Naive thymus-derived CD4-positive, alpha-beta T cell (primary cell): ENCODE measurements at places on chromosomes 2 and 18. TPM values are rescaled to one million over a fixed set of nuclear protein-coding genes. Genes with fewer than 3 reads are reported as not detected.
A peak's percentile ranks its signal among the peaks of the same experiment; 100 is the strongest.

Gene ASIC4
- total RNA-seq, result 0.21 TPM

- H3K27me3 ChIP-seq, result no peaks in the 10 kb centered on the region
- no peak for DNase-seq
- H3K4me1 ChIP-seq, result peaks cover 41% of the 10 kb centered on the region
These were observed 115.1 kb upstream of the COPS8 start for GRCh38 chr2:236970656-236971010.

Gene PARD3B
- total RNA-seq, result 2.7 TPM

DNA sequence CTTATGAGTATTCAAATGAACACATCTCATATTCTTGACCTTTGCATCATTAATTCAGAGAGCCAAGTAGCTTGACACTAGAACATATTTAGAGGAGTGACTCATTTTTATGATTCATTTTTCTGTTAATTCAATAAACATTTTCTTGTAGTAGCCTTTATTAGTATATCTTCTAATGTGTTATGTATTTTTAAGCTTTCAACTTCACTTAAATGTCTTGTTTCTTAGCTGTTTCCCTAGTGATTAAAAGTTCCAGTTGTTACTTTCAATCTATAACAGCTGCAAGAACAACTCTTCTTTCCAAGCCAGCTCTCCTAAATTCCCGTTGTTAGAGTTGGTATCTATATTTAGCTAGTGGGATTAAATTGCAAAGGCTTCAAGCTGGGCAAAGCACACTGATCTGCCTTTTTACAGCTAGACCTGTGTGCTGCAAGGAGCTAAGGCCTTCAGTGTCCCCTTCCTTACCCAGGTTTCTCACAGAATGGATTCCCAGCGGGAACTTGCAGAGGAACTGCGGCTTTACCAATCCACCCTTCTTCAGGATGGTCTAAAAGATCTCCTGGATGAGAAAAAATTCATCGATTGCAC, at the start of gene KLHL41:
Gene KLHL41, plus strand, starts transcription at position 405 of the 588 bp plus-strand sequence. Its CDS starts 77 bp downstream, at position 482.
- H3K36me3 ChIP-seq, result no peaks in the 10 kb centered on the region
- H3K4me1 ChIP-seq, result no peaks in the 10 kb centered on the region
- no peak within 1 kb of the TSS for H3K4me3 ChIP-seq
- DNase-seq, result no peak

Gene CNTNAP5
- not detected for total RNA-seq

DNA sequence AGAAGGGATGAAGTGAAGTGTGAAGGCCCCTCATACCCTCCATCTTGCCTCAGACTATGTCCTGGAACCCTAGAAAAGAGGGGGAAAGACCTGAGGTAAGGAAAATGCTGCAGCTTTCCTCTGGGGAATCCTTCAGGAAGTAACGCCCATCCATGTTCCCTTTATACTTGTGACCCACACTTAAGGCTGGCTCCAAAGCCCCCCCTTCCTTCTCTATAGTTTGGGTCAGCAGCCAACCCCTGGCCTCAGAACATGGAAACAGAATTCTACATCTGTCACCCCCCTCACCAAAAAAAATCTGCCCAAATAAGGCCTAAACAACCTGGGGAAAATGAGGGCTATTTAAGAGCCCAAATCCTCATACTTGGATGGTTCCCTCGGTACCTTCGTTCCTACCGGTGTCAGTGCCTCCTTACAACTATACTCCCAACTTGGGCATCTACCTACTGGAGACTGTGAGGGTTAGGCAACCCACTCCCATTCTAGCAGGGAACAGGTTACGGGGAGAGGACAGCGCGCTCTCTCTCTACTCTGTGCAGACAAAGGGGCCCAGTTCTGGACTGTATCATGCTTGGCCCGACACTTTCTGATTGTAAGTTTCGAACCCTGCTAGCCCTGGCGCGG, 689 bp downstream of the OST4 start:
- H3K36me3 ChIP-seq, result no peaks in the 10 kb centered on the region
- H3K27me3 ChIP-seq, result no peaks in the 10 kb centered on the region
- no peak for DNase-seq
- H3K4me1 ChIP-seq, result peaks cover 40% of the 10 kb centered on the region

- no peaks in the 10 kb centered on the region for H3K36me3 ChIP-seq
- no peaks in the 10 kb centered on the region for H3K4me1 ChIP-seq
- no peaks in the 10 kb centered on the region for H3K27me3 ChIP-seq
- H3K4me3 ChIP-seq, result no peak overlapping the region
These were observed 237.5 kb downstream of the ACTR3 start for GRCh38 chr2:114127372-114127771.

Gene MOGAT1
- not detected for total RNA-seq

DNA sequence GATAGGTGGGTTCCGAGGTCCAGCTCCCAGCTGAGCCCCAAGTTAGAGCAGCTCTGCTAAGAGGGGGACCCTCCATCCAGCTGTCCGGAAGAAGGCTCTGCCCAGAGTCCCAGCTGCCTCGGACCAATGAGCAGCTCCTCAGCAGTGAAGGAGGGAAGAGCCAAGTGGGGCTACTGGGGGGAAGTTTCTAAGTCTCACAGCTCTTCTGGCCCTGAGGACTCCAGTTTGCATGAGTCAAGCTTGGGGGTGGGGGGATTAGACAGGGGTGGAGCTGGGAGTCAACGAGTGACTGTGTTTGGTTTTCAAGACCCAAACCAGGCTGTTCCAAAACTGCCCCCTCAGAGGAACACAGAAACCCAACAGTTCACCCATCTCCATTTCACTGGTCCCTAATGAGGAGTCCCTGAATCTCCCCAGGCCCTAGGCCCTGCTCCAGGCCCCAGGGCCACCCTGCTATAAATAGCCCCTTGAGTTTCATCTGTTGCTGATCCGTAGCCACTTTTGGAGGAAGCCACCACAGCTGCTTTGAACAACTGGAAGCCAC, 100.9 kb downstream of the TNS1 start:
- H3K27me3 ChIP-seq, result no peaks in the 10 kb centered on the region
- no peaks in the 10 kb centered on the region for H3K4me1 ChIP-seq
- no peak overlapping the region for H3K27ac ChIP-seq
- H3K36me3 ChIP-seq, result no peaks in the 10 kb centered on the region
- DNase-seq, result no peak
- no peak overlapping the region for H3K4me3 ChIP-seq

Gene EPHA4
- 31.8 TPM for total RNA-seq

Gene VAMP5
- 28.6 TPM for total RNA-seq

DNA sequence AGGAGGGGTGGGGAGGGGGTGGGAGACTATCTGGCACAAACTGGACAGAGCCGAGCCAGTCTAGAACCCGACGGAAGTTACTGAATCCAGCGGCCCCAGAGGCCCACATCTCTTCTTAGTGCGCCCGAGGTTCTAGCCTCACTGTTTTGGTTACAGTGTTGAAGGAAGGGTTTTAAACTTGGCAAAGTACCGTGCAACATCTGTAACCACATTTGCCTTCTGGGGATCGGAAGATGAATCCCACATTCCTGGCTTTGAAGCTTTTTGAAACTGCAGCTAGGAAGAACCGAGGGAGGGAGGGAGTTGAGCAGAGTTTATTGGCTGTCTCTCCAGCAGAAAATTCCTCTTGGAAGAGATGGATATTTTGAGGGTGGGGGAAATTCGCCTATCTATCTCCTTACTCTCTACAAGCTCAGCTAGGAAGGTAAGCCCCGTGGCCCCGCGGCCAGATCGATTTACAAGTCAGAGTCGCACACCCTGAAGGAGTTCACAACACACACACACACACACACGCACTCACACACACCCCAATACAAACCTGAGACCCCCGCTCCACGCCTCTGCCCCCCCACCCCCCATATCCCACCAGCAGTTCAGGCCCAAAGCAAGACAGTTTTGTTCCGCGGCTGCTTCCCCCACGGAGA, 1.0 kb downstream of the ACVR1 start:
- peak; percentile 35 for DNase-seq
- peaks cover 22% of the 10 kb centered on the region for H3K4me1 ChIP-seq
- H3K27ac ChIP-seq, result peak overlapping the region; percentile 70
- H3K4me3 ChIP-seq, result peak overlapping the region; percentile 60
